ENCODE measurements at places on chromosomes 1 and 21.

DNA sequence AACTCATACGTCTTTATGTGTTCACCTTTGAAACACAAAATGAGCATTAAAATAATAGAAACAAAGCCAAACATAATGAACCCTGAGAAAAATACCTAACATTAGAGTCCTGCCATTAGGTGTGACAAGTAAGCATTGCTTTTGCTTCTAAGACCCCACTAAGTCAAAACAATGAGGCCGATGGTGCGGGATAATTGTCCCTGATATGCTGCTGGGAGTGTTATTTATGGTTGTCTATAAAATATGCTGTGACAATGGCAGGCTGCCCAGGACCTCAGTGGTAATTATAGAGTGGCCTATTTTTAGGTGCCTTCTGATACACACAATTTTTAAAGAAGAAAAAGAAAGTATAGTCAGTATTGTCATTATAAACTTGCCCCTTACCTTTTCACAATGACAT lies 1423.1 kb downstream of the AMY1C start:
- DNase-seq, result no peak

DNA sequence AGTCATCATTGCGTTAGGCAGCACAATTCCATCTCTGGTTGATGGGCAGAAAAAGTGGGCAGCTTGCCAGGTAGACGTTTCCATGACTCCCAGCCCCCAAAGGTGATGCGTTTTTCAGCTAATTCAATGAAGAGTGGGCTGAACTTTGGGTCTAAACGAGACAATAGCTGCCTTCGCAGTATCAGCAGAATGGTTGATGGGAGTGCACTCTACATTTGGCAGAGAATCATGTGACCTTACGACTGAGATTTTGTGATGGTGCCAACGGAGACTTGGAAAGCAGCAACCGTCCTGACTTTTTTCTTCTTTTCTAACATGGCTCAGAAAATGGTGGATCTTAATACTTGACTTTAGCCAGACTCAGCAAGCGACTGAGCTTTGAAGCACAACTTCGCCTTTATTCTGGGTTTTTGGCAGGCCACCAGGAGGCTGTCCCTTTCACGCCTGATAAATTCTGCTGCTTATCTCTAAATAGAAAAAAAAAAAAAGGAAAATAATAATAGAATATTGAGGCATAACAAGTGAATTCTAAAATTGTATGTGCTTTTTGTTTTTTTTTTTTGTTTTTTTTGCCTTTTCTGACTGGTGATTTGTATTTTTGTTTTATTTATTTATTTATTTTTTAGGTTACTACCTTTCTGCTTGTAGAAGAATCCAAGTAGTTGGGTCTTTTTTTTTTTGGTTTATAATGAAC lies 804.8 kb downstream of the USP25 start:
- DNase-seq, result no peak

DNA sequence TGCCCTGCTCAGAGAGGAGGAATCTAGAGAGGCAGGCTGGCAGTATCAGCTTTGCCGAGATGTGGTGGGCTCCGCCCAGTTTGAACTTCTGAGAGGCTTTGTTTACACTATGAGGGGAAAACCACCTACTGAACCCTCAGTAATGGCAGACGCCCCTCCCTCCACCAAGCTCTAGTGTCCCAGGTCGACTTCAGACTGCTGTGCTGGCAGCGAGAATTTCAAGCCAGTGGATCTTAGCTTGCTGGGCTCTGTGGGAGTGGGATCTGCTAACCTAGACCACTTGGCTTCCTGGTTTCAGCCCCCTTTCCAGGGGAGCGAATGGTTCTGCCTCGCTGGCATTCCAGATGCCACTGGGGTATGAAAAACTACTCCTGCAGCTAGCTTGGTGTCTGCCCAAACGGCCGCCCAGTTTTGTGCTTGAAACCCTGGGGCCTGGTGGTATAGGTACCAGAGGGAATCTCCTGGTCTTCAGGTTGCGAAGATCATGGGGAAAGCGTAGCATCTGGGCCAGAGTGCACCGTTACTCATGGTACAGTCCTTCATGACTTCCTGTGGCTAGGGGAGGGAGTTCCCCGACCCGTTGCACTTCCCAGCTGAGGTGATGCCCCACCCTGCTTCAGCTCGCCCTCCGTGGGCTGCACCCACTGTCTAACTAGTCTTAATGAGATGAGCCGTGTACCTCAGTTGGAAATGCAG lies 43.6 kb downstream of the C21orf91 start:
- no peak for DNase-seq

DNA sequence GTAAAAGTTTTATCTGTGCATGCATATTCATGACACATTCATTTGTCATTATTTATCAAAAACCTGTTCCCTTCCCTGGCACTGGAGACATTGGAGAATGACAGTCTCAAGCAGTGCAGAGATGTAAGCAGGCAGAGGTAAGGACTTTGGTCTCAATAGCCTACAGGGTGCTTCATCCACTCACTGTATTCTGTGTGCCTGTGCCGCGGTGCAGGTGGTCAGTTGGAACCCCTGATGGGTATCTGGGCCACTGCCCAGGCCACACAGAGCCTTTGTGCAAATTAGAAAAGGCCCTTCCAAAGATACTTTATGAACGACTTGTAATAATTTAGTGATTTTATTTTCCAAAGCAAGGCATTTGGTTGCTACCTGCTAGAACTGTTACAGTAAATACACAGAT lies 44.0 kb downstream of the CDC42 start:
- DNase-seq, result no peak
